Memory B cell (primary cell): ENCODE measurements at places on chromosomes 16 and 17.

DNA sequence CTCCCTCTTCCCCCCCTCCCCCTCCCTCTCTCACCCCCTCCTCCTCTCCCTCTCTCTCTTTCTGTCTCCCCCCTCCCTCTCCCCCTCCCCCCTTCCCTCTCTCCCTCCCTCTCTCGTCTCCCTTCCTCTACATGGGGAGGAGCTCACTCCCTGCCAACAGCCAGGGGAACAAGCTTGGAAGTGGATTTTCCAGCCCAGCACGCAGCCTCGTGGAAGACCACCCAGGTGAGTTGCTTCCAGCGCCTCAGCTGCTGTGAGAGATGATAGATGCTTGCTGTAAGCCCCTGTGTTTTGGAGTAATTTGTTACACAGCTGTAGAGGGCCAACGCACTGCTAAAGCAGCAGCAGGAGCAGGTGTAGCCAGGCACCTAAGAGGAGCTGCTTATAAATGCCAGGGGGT, 20.8 kb downstream of the ACTG1 start:
- no peak overlapping the region for H3K4me3 ChIP-seq
- H3K27me3 ChIP-seq: peaks cover 19% of the 10 kb centered on the region
- H3K27ac ChIP-seq: no peak overlapping the region
- no peaks in the 10 kb centered on the region for H3K36me3 ChIP-seq

GRCh38 chr17:45234641-45235415, 13.1 kb downstream of the FMNL1 start:
- DNase-seq: no peak
- peaks cover 41% of the 10 kb centered on the region for H3K4me1 ChIP-seq
- H3K4me3 ChIP-seq: no peak overlapping the region
- H3K27me3 ChIP-seq: no peaks in the 10 kb centered on the region
- H3K36me3 ChIP-seq: peaks cover 40% of the 10 kb centered on the region

- H3K27me3 ChIP-seq: no peaks in the 10 kb centered on the region
- no peaks in the 10 kb centered on the region for H3K36me3 ChIP-seq
- DNase-seq: peak; percentile 20
- peaks cover 24% of the 10 kb centered on the region for H3K4me1 ChIP-seq
Observed at GRCh38 chr17:27457731-27458523, 1.7 kb downstream of the KSR1 start.

GRCh38 chr17:81513753-81514488, 1.3 kb upstream of the ACTG1 start:
- peak overlapping the region; percentile 95 for H3K27ac ChIP-seq
- no peak for DNase-seq
- H3K36me3 ChIP-seq: peaks cover 32% of the 10 kb centered on the region
- peaks cover 51% of the 10 kb centered on the region for H3K4me1 ChIP-seq

- H3K27ac ChIP-seq: no peak overlapping the region
- H3K4me1 ChIP-seq: peaks cover 2% of the 10 kb centered on the region
- H3K36me3 ChIP-seq: no peaks in the 10 kb centered on the region
- peaks cover 17% of the 10 kb centered on the region for H3K27me3 ChIP-seq
- DNase-seq: no peak
Observed at GRCh38 chr17:14621826-14622614, 321.1 kb downstream of the HS3ST3B1 start.

DNA sequence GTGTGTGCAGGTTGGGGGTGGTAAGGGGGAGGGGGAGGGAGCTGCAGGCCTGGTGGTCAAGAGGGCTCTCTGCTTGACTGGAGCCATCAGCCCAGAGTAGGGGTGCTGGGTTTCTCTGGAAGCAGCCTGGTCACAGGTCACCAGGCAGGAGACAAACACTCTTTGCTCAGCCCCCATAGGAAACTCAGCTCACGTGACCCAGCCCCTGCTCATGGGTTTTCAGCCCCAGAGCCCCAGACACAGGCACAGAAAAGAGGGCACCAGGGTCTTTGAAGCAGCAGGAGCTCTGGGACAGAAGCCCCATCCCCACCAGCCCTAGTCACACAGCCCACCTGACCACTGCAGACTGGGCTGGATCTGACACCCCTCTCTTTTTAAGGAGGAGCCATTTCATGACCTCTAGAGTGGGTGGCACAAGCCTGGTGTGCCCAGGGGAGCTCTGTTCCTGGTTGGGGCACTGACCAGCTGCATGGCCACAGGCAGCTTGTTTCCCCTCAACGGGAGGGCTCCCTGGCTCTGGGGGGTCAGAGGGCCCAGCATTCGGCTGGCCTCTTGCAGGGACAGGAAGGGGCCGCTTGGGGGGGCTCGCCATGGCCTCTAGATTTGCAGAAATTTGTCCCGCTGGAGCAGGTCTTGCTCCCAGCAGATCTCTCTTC, 13.8 kb upstream of the CD79B start:
- H3K27me3 ChIP-seq: no peaks in the 10 kb centered on the region
- H3K4me3 ChIP-seq: peak overlapping the region; percentile 89
- H3K36me3 ChIP-seq: peaks cover 2% of the 10 kb centered on the region
- peaks cover 34% of the 10 kb centered on the region for H3K4me1 ChIP-seq

GRCh38 chr17:51373489-51374152, 113.3 kb downstream of the UTP18 start:
- peaks cover 3% of the 10 kb centered on the region for H3K4me1 ChIP-seq
- no peak overlapping the region for H3K4me3 ChIP-seq
- no peak for DNase-seq
- H3K27me3 ChIP-seq: peaks cover 14% of the 10 kb centered on the region
- peaks cover 2% of the 10 kb centered on the region for H3K36me3 ChIP-seq

- no peak for DNase-seq
- peaks cover 5% of the 10 kb centered on the region for H3K4me1 ChIP-seq
- no peak overlapping the region for H3K27ac ChIP-seq
Observed at GRCh38 chr16:57698812-57699405, 4.3 kb downstream of the DRC7 start.

DNA sequence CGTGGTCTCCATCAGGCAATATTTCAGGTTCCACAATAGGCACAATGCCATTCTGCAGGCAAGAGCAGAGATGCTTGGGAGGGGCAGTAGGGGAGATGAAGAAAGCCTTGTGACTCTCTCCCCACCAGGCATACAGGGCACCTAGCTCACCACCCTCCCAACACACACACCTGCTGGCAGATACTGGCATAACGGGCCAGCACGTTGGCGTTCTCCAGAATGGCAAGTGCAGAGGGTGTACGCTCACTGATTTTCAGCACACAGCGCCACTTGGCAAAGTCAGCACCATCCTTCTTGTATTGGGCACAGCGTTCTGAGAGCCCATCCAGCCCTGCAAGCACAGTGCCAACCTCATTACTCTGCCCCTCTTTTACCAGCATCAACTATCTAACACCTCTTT, 2.2 kb downstream of the ALDOC start:
- no peaks in the 10 kb centered on the region for H3K36me3 ChIP-seq
- no peaks in the 10 kb centered on the region for H3K27me3 ChIP-seq
- DNase-seq: no peak
- H3K4me3 ChIP-seq: no peak overlapping the region
- H3K4me1 ChIP-seq: peaks cover 23% of the 10 kb centered on the region

- H3K36me3 ChIP-seq: no peaks in the 10 kb centered on the region
- no peak overlapping the region for H3K4me3 ChIP-seq
- no peak for DNase-seq
Observed at GRCh38 chr17:194828-195602, 13.6 kb upstream of the DOC2B start.

DNA sequence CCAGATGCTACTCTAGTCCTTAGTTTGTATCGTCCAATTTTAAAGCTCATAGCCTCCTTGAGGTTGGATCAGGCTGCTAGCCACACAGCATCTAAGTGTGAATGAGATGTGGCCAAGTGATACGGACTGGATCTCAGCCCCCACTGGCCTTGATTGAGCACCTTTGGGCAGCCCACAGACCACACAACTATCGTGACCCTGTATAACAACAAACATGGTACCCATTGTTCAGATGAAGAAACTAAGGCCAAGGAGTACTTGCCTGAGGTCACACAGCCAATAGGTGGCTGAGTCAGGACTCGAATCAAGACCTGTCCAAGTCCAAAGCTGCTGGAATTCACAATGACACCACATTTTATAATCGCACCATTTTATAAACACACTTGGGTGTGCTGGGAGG, 73.0 kb upstream of the IRX3 start:
- peaks cover 9% of the 10 kb centered on the region for H3K27me3 ChIP-seq
- H3K27ac ChIP-seq: no peak overlapping the region
- no peaks in the 10 kb centered on the region for H3K36me3 ChIP-seq
- H3K4me1 ChIP-seq: no peaks in the 10 kb centered on the region
- no peak for DNase-seq

- H3K27ac ChIP-seq: no peak overlapping the region
- H3K4me1 ChIP-seq: no peaks in the 10 kb centered on the region
- H3K27me3 ChIP-seq: peaks cover 14% of the 10 kb centered on the region
- H3K36me3 ChIP-seq: no peaks in the 10 kb centered on the region
- no peak overlapping the region for H3K4me3 ChIP-seq
- DNase-seq: no peak
Observed at GRCh38 chr16:9306753-9307152, 215.3 kb downstream of the HAPSTR1 start.

GRCh38 chr17:64579917-64580316, 73.1 kb downstream of the CEP95 start:
- peaks cover 22% of the 10 kb centered on the region for H3K36me3 ChIP-seq
- no peak overlapping the region for H3K4me3 ChIP-seq
- peaks cover 2% of the 10 kb centered on the region for H3K4me1 ChIP-seq
- DNase-seq: no peak
- no peak overlapping the region for H3K27ac ChIP-seq

DNA sequence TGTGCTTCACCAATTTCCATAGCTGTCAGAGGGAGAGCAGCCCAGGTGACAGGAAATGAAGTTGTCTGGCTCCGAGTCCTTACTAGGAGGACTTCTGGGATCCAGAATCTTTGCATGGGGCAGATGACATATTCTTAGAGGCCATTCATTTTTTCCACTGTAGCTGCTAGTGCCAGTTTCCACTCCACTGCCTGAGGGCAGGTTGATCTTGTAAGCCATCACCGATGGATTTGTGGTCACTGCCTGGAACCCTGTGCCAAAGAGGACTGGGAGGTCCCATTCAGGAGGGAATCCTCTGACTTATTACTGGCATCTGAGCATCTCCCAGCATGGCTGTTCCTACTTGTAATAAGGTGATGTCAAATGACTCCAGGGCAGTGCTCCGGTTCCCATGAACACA, 144.1 kb upstream of the KCNJ18 start:
- no peak overlapping the region for H3K4me3 ChIP-seq
- H3K27me3 ChIP-seq: peaks cover 2% of the 10 kb centered on the region
- H3K4me1 ChIP-seq: peaks cover 15% of the 10 kb centered on the region

DNA sequence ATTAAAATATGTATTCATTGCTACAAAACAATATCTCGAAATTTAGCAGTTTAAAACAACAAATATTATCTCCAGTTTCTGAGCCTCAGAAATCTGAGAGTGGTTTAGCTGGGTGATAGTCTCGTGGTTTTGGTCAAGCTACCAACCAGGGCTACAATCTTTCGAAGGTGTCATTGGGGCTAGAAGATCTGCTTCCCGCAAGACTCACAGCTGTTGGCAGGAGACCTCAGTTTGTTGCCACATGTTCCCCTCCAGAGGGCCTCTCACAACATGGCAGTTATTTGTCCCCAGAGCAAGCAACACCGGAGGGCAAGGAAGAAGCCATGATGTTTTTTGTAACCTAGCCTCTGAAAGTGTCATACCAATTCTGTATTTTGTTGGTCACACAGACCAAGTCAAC, 12.0 kb upstream of the BCAS3 start:
- H3K4me1 ChIP-seq: no peaks in the 10 kb centered on the region
- H3K4me3 ChIP-seq: no peak overlapping the region
- H3K27me3 ChIP-seq: no peaks in the 10 kb centered on the region
- H3K27ac ChIP-seq: no peak overlapping the region
- no peak for DNase-seq
- peaks cover 11% of the 10 kb centered on the region for H3K36me3 ChIP-seq

- no peak overlapping the region for H3K27ac ChIP-seq
- peaks cover 15% of the 10 kb centered on the region for H3K27me3 ChIP-seq
- peaks cover 15% of the 10 kb centered on the region for H3K4me1 ChIP-seq
- H3K4me3 ChIP-seq: no peak overlapping the region
- no peak for DNase-seq
Observed at GRCh38 chr17:41498276-41498675, 7.1 kb downstream of the KRT13 start.

- no peaks in the 10 kb centered on the region for H3K4me1 ChIP-seq
- H3K27me3 ChIP-seq: peaks cover 8% of the 10 kb centered on the region
- no peak overlapping the region for H3K27ac ChIP-seq
- no peak for DNase-seq
- H3K4me3 ChIP-seq: no peak overlapping the region
Observed at GRCh38 chr17:66952031-66952524, 12.4 kb upstream of the CACNG4 start.

DNA sequence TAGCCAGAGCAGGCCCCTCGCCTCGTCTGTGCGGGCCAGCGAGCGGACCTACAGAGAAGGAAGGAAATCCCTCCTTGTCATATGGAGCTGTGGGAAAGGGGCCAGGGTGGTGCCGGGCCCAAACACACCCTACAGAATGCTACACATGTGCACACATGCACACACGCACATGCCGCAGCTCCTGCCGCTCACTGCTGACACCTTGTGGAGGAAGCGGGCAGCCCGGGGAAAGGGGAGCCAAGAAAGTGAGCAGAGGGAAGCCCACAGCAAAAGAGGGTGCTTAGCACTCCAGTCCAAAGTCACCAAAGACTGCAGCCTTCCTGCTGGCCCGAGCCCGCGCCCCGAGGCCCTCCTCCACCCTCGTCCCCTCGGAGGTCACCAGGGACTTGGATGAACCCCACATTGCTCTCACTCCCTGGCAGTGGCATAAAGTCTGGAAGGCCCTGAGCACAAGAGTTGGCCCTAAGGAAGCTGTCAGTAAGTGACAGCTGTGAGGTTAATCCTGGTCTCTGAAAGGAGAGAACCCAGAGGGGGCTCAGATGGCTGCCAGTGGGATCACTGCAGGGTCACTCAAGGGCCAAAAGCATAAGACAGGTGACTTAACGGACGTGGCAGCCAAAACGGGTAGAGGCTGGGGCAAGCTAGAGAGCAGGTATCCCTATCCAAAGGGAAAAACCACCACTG, 68.2 kb downstream of the MYO18A start:
- no peak overlapping the region for H3K27ac ChIP-seq
- H3K36me3 ChIP-seq: peaks cover 24% of the 10 kb centered on the region
- H3K27me3 ChIP-seq: no peaks in the 10 kb centered on the region
- peaks cover 4% of the 10 kb centered on the region for H3K4me1 ChIP-seq

GRCh38 chr17:66235377-66235994, 6.3 kb upstream of the APOH start:
- H3K4me3 ChIP-seq: no peak overlapping the region
- peaks cover 2% of the 10 kb centered on the region for H3K27me3 ChIP-seq
- DNase-seq: no peak
- no peak overlapping the region for H3K27ac ChIP-seq
- no peaks in the 10 kb centered on the region for H3K36me3 ChIP-seq

GRCh38 chr17:7213895-7214299, 5.7 kb downstream of the DLG4 start:
- peak overlapping the region; percentile 98 for H3K27ac ChIP-seq
- peaks cover 9% of the 10 kb centered on the region for H3K27me3 ChIP-seq
- no peaks in the 10 kb centered on the region for H3K36me3 ChIP-seq
- H3K4me3 ChIP-seq: peak overlapping the region; percentile 96
- peak; percentile 75 for DNase-seq
- peaks cover 34% of the 10 kb centered on the region for H3K4me1 ChIP-seq

GRCh38 chr16:8950580-8951077, 13.1 kb downstream of the USP7 start:
- H3K36me3 ChIP-seq: peaks cover 4% of the 10 kb centered on the region
- no peak overlapping the region for H3K27ac ChIP-seq
- no peaks in the 10 kb centered on the region for H3K27me3 ChIP-seq
- peaks cover 64% of the 10 kb centered on the region for H3K4me1 ChIP-seq

GRCh38 chr17:37530420-37530819, 40.7 kb downstream of the DUSP14 start:
- peaks cover 27% of the 10 kb centered on the region for H3K36me3 ChIP-seq
- peak overlapping the region; percentile 69 for H3K27ac ChIP-seq
- no peaks in the 10 kb centered on the region for H3K4me1 ChIP-seq
- no peak for DNase-seq
- no peaks in the 10 kb centered on the region for H3K27me3 ChIP-seq
